ENCODE measurements at places on chromosomes 7 and 10. TPM values are rescaled to one million over a fixed set of nuclear protein-coding genes. Genes with fewer than 3 reads are reported as not detected.

Gene NPY4R
- polyA plus RNA-seq: not detected

Gene SLC39A12
- not detected for polyA plus RNA-seq

Gene CREB3L2
- polyA plus RNA-seq: 5.3 TPM

DNA sequence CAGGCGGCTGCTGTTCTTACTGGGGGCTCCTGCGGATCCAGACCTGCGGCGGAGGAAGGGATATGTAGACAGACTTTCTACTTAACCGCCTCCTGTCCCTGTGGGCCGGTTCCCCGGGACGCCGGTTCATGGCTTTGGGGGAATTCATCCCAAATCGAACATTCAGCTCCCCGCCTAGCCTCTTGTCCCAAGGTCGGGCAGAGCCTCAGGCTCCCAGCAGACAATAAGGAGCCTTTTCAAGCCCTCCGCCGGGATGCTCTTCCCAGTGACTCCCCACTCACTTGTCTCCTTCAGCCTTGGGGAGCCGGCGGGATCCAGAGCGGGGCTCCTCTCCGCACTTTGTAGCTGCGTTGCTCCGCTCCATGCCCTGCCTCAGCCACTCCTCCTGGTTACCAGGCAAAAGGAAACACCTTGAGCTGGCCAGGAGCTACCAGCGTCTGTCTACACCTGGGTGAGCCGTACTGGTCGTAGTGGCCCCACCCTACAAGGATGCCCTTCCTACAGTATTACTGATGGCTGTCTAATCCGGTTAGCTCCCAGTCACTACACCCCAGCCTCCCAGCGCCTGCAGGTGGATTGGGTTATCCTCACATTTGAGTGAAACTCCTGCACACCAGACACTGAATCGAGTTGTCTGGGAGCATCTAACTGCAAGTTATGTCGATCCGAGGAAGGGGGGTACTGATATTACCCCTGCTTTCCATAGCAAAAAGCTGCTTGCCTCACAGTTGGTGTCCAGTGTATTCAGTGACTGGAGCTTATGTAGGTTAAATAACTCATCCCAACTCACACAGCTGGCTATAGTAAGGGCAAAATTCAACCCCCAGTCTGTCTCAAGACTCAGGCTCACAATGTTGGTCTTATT lies at the start of gene C10orf95:
TSS of gene C10orf95 (minus strand) at position 439 of the 865 bp plus-strand sequence. CDS start 450 bp downstream, outside the sequence.
- DNase-seq: no peak

- DNase-seq: no peak
Observed at GRCh38 chr7:79624336-79624735, 170.9 kb upstream of the MAGI2 start.

DNA sequence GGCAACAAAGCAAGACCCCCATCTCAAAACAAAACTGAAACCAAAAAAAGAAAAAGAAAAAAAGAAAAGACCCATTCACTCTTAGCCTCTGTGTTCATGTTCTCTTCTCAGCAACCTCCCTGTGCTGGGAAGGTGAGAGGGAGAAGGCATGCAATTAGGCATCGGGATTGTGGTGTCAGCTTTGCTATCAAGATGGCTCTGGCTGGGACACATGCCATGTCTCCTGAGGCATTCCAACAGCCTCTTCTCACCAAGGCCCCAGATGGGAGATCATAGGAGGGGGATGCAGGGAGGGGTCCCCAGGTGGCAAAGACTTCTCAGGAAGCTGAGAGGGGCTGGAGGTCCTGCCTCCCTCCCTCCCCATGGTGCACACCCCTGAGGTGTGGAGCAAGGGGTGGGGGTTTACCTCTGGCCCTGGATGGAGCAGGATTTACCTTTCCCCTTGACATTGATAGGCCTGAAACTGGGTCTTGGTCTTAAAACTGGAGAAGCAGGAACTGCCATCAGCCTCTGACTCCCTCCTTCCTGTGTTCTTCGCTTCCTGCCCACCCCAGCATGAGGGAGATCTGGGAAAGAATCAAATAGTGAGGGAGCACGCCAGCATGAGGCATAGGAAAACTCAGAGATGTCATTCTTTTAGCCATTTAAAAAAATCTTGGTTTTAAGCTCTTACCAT lies 96.2 kb upstream of the DUSP5 start:
- no peak for DNase-seq

DNA sequence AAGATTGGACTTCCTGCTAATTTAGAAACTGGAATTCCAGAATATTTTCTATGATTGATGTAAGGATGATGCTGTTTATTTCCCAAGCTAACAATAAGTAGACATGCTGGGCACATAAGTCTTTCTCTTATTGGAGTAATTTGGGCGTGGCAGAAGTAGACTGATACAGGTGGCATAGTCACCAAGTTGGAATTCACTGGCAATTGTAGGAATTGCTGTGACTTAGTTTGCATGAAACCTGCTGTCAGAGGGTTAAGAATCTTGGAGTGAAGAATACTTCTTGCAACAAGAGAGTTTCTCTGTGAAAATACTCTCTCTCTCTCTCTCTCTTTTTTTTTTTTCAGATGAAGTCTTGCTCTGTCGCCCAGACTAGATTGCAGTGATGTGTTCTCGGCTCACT lies 569.7 kb downstream of the REEP3 start:
- DNase-seq: no peak

GRCh38 chr10:7230036-7230435 lies 180.8 kb downstream of the SFMBT2 start:
- DNase-seq: no peak

DNA sequence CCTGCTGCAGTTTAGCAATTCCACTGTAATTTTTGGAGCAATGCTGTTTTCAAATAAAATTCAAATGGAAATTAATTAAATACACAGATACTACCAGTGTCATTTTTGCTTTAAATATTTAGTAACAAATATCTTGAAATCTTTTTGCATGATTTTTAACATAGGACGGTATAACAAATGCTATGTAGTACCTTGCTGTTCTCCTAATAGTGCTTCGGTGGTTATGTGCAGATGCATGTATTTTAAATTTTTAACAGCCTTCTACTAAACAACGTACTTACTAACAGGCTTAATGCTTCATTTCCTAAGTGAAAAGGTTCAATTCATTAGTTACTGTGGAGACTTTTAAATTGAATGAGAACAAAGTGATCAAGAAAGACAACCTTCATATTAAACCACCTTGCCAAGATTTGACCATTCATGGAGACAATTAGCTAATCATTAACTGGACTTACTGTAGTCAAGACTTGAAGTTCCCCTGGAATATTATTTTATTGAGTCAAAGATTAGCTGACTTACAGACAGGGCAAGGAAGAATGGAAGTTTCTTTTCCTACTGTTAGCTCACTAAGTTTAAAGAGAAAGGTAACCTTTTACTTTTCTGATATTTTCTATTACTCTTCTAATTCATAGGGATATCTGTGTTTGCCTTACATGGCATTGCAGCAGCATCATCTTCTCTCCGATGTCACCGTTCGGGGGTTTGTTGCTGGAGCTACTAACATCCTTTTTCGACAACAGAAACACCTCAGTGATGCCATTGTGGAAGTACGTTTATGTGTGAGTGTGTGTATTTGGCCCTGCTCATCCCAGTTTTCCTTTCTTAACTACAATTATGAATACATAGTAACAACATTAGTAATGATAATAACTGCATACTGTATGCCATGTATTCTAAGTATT lies 74.3 kb downstream of the AVL9 start:
- no peak for DNase-seq

DNA sequence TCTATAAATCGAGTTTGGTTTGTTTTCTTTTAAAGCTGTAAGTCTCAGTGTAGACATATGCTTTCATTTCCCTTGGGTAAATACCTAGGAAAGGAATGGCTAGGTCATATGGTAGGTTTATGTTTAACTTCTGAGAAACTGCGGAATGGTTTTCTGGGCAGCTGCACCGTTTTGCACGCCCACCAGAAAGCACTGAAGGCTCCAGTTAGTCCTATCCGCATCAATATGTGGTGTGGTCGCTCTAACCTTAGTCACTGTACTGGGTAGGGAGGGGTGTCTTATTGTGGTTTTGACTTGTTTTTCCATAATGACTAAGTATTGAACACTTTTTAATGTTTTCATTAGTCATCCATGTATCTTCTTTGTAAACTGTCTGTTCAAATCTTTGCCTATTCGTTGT lies 279.5 kb upstream of the AKR1E2 start:
- DNase-seq: no peak

Gene TACC2
- not detected for polyA plus RNA-seq

Gene BTBD16
- not detected for polyA plus RNA-seq

DNA sequence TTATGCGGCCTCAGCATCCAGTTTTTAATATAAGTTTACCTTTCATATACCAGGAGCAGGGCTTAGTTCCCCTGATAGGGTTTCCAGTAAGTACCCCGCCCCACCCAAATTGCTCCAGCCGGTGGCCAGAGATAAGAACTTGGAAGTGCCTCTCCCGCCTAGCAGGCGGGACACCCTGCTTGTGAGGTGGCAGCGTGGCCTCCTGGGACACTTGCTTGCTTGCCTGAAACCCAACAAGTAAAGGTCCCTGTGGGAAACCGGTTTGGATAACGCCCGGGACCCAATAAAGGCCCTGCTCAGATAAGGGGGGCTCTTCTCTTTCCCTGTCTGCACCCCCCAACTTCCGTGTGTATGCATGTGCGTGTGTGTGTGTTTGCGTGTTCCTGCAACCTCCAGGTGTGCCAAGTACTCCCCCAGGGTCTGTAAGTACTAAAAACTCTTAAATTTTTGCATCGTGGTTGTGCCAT lies 154.3 kb downstream of the ARHGAP21 start:
- DNase-seq: no peak

- no peak for DNase-seq
Observed at GRCh38 chr10:35848412-35848811, 206.3 kb upstream of the FZD8 start.

DNA sequence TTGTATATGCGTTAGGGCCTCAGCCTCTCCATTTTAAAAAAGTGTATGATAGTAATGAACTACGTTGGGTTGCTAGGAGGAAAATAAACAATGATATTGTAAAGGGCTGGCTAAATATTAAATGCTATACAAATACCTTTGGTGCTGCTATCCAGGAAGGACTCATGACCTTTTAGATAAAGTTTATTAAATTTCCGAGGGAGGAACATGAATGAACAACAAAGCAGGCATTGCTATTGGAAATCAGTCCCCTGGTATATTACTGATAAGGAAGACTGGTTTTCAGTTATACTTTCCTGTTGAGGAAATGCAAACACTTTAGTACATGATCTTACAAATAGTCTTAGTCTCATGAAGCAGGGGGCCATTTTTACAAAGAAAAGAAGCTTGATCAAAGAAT lies 17.2 kb upstream of the AGR2 start:
- DNase-seq: no peak

DNA sequence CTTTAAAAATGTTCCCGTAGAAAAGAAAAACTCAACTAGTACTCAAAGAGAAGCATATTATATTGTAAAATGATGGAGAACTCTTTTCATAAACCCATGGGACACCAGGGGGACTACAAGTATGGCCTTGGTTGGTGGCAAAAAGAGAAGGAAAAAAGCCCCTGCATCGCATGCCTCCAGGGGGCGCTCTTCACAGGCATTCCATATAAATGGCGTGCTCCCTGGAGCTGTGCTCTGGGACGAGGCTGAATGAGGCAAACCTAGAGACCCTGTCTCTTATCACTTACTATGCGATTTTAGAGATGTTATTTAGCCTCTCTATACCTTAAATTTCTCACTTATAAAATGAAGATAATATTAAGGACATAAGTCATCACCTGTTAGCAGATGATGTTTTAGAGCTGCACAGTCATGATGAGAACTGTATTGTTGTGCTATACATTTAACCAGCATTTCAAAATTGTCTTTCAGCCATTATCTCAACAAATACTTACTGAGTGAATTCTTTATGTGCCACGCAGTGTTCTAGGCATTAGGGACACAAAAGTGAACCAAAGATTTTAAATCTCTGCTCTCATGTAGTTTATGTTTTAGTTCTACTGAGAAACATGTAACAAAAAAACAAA lies 105.8 kb downstream of the ARHGAP21 start:
- DNase-seq: peak; percentile 60

Gene KIF20B
- 25.6 TPM for polyA plus RNA-seq

- no peak for DNase-seq
Observed at GRCh38 chr7:6576024-6576866, 1.0 kb upstream of the ZDHHC4 start.

DNA sequence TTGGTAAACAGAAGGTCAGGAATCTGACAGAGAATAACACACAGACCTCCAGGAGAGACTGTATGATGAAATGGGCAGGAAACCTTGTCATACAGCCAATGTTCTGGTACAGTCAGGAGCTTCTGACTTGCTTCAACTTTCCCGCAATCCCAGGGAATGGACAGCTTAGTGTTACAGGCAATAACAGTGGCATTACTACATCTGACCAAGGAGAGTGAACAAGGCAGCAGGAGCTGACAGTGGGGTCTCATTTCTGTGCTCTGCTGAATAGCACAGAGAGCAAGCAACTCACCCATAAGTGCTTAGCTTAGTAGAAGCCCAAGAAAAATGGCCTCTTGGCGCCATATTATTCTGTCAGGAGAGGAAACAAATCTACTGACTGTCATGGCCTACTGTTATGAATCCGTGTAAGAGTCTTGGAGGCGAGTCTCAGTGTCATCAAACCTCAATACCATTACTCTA lies 186.2 kb upstream of the MTPN start:
- DNase-seq: no peak

Gene MKX
- not detected for polyA plus RNA-seq

DNA sequence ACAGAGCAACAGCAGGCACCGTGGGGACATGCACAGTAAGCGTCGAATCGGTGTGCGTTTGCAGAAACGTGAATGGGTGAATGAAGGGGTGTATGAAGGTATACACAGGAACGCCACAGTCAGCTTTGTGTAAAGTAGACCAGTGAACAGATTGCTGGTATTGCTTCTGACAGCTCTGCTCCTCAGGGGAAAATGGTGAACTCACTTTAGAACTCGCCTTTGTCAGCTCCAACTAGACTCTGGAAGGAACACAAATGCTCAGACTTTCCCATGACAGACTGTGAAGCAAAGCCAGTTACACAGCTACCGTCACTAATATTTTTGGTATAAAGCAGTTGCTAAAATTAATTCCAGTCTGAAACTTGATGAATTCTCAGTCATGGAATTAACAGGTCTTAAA lies 78.9 kb downstream of the CUX1 start:
- no peak for DNase-seq

- no peak for DNase-seq
Observed at GRCh38 chr7:111238886-111239285, 148.0 kb downstream of the LRRN3 start.

Gene ASIC3
- not detected for polyA plus RNA-seq

DNA sequence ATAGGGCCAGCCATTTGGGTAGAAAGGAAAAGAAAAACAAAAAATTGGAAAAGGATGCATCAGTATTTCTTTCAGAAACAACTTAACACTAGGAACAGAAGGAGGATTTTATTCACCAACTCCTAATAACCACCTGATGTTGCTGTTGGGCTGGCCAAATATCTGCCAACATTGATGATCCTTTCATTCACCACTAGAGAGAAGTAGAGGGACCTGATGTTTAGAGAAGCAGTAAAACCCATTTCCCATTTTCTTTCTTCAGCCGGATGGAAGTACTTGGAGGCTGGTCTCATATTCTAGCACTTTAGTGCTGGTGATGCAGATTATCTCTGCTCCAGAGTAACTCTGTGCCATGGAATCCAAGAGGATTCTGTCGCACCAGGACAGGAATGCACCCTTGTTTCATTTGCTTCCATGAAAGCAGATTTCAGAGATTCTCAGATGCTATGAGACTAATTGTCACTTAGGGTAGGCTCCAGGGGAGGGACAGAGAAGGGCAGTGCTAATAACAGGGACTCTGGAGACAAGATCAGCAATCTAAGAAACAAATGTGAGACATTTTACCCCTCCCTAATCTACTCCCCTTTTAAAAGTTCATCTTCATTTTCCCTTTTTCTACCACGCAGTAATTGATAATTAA lies 3.1 kb downstream of the KLLN start:
- peak; percentile 67 for DNase-seq

- no peak for DNase-seq
Observed at GRCh38 chr10:78664929-78665553, 403.7 kb upstream of the ZMIZ1 start.

Gene MYOF
- not detected for polyA plus RNA-seq
